ENCODE measurements at places on chromosomes 6 and 20.
A peak's percentile ranks its signal among the peaks of the same experiment; 100 is the strongest.

GRCh38 chr20:34293119-34293518, 10.0 kb downstream of the AHCY start:
- no peak for DNase-seq

GRCh38 chr6:112881027-112881426, 533.9 kb downstream of the RFPL4B start:
- DNase-seq, result no peak

DNA sequence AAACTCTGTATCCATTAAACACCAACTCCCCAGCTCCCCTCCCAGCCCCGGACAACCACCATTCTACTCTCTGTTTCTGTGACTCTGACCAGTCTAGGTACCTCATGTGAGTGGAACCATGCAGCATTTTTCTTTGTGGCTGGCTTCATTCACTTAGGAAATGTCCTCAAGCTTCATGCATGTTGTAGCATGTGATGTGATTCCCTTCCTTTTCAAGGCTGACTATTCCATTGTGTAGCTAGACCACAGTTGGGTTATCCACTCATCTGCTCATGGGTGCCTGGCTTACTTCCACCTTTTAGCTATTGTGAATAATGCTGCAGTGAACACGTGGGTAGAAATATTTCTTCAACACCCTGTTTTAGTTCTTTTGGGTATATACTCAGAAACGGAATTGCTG, 8.8 kb upstream of the BPHL start:
- DNase-seq, result no peak

DNA sequence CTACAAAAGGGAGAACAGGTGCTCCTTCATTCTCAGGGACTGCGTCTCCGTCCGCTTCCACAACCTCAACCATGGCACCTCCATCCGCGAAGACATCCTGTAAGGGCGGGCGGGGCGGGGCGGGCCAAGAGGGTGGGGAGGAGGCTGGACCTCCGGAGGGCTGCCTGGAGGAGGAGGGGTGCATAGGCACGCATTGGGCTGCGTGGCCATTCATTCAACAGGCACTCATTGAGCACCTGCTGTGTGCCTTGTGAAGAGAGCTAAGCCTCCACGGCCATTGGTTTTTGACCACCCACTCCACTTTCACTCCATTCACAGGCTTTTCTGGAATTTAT, 435 bp downstream of the ZSWIM3 start:
- DNase-seq, result no peak

DNA sequence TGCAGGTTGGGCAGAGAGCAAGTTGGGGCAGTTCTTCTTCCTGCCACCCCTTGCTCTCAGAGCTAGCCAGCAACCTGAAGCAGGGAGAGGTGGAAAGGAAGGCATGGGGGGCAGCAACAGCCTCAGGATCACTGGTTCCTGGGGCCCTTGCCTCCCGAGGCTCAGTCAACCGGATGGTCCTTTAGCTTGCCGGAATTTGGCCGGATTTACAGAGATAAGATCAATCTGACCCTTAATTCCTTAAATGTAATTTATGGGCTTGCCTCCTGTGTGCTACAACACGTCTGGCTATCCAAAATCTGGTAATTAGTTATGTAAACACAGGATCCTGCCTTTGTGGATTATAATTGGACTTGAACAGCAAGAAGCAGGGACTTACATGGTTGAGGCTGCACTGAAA, 19.5 kb upstream of the TCP11 start:
- DNase-seq, result no peak

GRCh38 chr6:9435281-9435680, 979.6 kb downstream of the TFAP2A start:
- no peak for DNase-seq

DNA sequence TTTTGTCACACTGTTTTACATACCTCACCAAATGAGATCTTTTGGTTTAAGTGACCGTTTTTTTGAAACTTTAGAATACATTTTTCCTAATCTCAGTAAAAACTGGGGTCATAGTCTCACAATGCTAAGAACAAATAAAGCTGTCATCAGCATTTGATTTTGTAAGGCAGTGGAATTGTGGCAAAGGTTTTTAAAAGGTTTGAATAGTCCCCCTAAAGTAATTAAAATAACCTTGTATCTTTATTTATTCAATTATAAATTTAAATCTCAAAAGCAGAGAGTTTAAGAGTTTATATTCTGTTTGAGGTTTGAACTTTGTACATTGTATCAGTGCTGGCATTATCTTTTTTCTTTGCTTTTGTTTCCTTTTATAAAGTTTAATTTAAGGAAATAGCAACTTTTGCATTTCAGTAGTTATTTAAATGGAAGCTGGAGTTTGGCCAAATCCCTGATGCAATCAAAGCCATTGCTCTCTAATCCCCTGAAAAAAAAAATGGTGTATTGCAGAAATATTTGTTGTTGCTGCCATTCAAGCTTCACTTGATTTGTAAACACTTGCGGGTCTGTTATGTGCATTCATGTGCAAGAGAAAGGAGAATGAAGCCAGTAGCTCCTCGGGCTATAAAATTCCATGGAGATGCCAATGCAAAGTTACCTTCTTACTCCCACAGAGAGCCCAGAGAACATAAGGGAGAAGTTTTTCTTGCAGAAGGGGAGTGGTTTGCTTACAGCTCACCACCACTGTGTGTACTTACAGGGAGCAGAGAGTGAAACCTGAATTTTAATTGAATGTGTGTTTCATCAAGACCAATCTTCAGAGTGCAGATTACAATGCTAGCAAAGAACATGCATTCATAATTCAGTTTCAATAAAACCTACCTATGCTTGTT, 391.8 kb downstream of the ARHGAP18 start:
- DNase-seq, result no peak

GRCh38 chr20:14114065-14114704, 118.9 kb downstream of the MACROD2 start:
- no peak for DNase-seq

GRCh38 chr20:45341939-45342854, 6.0 kb downstream of the SDC4 start:
- DNase-seq, result no peak

GRCh38 chr6:128303870-128304269, 216.5 kb downstream of the PTPRK start:
- DNase-seq, result no peak

- no peak for DNase-seq
These were observed 602.2 kb upstream of the NOX3 start for GRCh38 chr6:156057869-156058268.

DNA sequence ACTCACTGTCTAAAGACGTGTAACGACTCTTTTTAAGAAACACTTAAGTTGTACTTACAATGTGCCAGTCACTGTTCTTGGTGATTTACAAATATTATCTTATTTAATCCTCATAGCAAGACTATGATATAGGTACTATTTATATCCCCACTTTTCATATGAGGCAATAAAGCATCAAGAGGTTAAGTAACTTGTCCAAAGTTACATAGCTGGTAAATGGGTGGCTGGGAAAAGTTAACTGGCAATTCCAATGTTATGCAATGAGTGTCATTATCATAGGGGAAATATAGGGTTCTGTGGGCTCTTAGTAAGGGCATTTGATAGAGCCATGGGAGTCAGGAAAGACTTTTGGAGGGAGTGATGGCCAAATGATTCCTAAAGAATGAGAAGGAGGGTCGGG, 21.4 kb upstream of the RIPOR2 start:
- DNase-seq, result no peak

GRCh38 chr6:30612213-30612612, 4.8 kb downstream of the PPP1R10 start:
- DNase-seq, result no peak

GRCh38 chr6:166402582-166403277, 20.0 kb upstream of the MPC1 start:
- DNase-seq, result no peak

GRCh38 chr20:41437836-41438235, 71.2 kb upstream of the EMILIN3 start:
- no peak for DNase-seq

DNA sequence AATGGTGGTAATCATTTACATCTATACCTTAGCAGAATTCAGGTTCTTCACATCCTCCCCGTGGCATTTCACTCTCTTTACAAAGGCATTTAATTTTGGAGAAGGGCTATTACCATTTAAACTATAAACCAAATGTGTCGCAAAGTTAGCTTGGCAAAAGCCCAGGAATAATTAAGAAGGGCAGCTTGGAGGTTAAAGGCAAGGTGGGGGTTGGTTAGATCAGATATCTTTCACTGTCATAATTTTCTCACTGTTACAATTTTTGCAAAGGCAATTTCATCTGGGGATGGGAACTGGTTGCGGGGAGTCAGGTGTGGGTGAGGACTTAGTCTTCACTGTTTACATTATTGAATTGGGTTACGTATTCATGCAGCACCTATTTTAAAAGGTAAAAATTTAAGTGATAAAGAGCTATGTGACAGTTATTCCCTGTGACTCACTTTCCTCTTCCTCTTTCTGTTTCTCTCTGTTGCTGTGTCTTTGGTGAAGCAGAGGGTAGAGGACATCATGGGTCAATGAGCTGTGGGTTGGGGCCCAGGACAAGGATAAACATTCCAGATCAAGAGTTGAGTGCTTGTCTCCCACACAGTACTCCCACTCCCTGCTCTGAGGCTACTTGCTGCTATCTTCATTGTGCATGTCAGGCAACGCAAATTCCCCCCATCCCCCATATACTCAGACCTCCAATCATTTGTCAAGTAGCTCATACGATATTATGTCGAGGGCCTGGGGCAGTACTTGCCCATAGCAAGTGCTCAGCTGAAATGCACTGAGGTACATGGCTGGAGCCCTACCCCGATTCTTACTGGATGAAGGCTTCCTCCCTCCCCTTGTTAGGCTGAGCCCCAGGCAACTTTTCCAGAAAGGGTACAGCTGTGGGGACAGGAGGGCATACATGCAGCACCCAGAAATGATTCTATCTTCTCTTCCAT, 223.1 kb upstream of the MYLIP start:
- DNase-seq, result no peak

GRCh38 chr6:105326833-105327770, 75.8 kb downstream of the PREP start:
- DNase-seq, result peak; percentile 57

- no peak for DNase-seq
These were observed 31.2 kb upstream of the SMIM28 start for GRCh38 chr6:138346302-138347195.

DNA sequence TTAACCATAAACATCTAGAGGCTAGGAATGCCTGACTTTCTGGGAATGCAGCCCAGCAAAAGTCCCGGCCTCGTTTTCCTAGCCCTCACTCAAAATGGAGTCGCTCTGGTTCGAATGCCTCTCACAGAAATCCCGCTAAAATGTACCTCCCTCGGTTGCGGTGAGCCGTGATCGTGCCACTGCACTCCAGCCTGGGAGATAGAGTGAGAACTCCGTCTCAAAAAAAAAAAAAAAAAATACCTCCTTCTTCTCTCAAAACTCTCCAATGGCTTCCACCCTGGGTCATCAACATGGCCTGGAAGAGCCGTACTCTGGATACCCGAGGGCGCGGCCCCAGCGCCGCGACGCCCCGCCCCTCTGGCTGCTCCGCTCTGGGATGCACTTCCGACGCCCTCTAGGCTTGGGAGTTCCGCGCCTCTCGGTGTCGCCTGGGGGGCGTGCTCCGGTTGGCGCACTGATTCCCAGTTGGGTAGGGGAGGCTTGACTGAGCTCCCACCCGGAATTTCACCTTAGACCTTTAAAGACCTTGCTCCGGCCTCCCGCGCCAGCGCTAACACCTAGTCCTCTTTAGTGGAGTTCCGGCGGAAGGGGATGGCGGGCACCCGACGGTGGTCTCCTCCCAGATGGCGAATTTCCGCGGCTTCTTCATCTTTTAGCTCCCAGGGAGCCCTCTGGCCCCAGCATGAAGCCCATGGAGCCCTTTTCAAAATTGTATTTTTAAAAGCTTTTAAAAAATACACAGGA, 12.3 kb downstream of the HMGN4 start:
- DNase-seq, result no peak

DNA sequence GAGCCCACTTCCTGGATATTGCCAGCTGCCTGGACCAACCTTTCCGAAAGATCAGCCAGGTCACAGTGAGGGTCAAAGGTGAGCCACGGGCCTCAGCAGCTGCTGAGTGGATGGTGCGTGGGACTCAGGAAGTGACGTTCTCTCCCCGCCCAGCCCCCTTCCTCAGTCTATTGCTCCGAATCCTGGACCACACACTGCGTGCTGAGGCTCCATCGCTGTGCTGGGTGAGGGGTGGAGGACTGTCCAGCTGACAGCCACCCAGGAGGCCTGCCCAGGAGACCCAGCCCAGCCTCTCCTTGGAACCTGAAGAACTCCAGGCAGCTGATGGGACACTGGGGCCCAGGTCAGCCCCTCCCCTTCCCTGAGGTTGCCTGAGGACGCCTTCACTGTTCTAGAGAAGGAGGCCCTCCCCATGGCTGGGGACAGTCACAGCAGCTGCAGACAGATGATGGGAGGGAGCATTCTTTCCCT, 94.4 kb upstream of the CD93 start:
- no peak for DNase-seq

- DNase-seq, result no peak
These were observed at the start of gene ISM1 for GRCh38 chr20:13220904-13221297. Gene ISM1, plus strand, starts transcription at chr20:13221274. Its CDS starts 503 bp downstream, at chr20:13221777.

GRCh38 chr6:82363428-82364086, at the start of gene TPBG:
Gene TPBG, plus strand, starts transcription at chr6:82363817. Its CDS starts 1,145 bp downstream, at chr6:82364962.
- DNase-seq, result no peak

- no peak for DNase-seq
These were observed 5.2 kb downstream of the PHF10 start for GRCh38 chr6:169719117-169719516.

- DNase-seq, result no peak
These were observed 294.7 kb downstream of the QKI start for GRCh38 chr6:163709255-163709654.

DNA sequence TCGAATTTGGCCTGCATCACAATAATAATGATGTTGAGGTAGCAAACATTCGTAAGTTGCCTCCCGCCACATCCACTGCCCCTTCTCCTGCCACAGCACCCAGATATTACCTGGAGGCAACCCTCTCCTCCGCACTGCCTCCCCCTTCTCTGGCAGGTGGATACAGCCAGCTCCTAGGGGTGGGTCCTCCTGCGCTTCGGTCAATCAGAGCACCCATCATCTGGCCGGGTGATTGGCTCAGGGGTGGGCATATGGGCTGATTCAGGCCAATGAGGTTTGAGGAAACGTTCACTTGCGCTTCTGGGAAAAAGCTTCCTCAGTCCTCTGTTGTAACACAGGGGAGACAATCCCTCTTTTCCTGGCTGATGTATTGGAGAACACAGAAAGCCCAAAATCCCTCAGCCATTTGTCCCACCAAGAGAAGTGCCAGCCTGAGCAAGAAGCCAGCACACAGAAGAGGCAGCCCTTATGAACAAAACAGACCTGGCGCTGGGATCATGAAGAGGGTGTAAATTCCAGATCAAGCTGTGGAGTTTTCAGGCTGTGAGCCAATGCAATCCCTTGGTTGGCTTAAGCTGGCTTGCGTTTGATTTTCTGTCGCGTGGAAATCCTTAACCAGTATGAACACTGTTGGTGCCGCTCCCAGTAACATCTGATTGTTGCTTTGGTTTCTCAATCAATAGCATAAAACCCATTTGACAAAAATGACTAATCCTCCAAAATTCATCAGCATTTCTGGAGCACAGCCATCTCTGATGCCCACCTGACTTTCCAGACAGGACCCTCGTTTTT, 82.2 kb downstream of the PRDM1 start:
- DNase-seq, result no peak

- no peak for DNase-seq
These were observed 20.1 kb upstream of the ISM1 start for GRCh38 chr20:13200767-13201500.
